ENCODE measurements at places on chromosomes 4 and X.

- no peak for DNase-seq
These were observed 492.9 kb downstream of the INPP4B start for GRCh38 chr4:142353149-142353738.

DNA sequence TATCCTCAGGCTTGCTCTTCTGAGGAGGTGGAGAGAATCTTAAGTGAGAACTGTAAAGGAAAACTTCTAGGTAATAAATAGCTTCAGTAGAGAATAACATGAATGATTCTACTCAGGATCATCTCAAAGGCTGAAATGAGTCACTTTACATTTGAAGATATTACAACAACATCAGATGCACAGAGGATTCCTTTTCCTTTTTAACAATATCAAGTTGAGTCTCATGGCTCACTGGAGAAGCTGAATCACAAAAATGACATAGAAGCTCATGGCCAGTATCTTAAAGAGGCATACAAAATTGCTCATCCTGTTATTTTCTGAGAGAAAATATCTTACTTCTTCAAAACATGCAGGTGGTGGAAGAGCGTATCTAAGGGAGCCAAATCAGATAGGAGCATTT lies 72.5 kb upstream of the EMCN start:
- DNase-seq, result no peak

- no peak for DNase-seq
These were observed 5.0 kb upstream of the SDAD1 start for GRCh38 chr4:75995727-75996126.

GRCh38 chr4:145011636-145012035 lies 86.4 kb downstream of the ANAPC10 start:
- no peak for DNase-seq

GRCh38 chr4:75714011-75714410 lies 10.4 kb upstream of the USO1 start:
- no peak for DNase-seq

DNA sequence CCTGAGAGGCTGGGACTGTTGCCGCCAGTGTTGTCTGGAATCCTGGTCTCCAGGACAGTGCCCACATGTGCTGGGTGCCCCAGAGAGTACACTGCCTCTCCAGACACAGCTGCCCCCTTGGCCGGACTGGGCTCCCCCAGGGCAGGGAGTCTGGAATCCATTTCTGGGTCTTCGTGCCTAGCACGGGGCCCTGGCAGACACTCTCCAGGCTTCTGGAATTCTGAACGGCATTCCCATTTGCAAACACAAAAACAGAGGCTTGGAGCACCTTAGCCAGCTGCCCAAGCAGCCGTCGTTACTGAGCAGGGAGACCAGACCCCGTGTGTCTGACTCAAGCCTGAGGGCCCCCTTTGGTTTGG lies 20.8 kb downstream of the HMX1 start:
- no peak for DNase-seq

DNA sequence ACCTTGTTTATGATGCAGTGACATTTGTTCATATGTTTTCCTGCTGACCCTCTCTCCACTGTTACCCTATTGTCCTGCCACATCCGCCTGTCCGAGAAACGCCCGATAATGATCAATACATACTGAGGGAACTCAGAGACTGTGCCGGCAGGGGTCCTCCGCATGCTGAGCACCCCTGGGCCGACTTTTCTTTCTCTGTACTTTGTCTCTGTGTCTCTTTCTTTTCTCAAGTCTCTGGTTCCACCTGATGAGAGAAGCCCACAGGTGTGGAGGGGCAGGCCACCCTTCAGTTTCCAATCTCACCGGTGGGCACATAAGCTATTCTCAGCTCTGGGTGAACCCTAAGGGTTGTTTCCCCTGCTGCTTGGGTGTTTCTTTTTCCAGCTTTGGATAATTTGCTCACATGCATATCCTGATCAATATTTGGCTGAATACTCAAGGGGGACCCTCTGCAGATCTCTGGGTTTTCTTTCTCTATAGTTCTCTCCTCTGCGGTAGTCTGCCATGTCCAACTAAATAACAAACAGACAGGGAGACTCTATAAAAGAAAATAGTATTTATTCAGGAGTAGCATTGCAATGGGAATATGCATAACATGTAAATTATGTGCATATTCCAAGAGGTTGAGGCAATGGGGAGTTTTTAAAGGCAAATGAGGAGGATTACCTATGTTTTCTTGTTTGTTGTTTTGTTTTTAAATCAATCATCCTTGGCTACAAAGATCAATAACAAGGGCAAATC lies 97.2 kb downstream of the CEP44 start:
- DNase-seq, result no peak

DNA sequence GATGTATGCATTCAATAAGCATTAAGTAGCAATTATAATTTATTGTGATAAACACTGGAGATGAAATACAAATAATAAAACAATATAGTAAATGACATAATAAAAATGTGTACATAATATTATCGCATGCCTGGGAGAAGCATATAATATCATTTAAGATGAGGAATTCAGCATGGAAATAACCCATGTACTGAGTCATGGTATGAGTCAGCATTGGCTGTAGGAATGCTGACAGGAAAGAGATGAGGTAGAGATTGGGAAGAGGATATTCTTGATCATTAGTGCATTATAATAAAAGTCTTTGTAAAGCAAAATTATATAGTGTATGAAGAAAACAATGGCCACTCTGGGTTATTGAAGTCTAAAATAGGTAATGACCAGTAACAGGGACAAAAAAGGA lies 82.8 kb downstream of the MAGEB10 start:
- DNase-seq, result no peak

GRCh38 chr4:39044956-39045826 lies 13.0 kb upstream of the TMEM156 start:
- no peak for DNase-seq

GRCh38 chr4:44661940-44662622 lies 10.7 kb upstream of the YIPF7 start:
- DNase-seq, result no peak

DNA sequence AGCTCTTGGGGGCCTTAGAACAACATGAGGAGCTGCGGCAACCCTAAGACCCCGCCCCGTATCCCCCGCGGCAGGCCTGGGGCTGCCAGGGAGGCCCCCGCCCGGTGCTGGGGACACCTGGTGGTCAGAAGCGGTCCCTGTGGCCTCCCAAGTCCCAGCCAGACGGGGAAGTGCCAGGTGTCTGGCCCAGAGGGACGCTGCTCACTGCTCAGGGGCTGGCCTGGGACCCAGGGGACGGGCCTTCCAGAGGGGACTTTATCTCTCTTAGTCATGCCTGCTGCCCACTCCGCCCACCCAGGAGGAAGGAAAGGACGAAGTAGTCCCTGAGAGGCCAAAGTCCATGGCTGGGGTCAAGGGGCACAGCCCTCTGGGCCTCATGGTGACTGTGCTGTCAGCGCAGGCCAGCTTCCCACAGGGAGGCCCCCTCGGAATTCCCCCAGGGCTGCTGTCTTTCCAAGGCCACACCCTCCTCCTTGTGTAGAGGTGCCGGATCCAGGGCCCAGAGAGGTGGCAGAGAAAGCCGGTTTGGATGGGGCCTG lies 31.0 kb upstream of the HTRA3 start:
- no peak for DNase-seq

DNA sequence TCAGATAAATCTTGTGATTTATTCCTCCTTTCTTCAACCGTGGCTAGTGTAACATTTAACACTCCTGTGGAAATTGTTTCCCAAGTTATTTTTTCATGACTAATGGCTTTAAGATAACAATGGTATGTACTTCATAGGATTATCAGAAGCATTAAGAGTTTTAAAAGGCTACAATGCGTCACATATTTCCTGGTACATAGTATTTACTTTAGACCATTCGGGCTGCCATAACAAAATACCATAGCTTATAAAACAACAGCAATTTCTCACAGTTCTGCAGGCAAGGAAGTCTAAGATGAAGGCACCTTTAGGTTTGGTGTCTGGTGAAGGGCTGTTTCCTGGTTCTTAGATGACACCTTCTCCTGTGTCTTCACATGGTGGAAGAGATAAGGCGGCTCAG lies 158.6 kb downstream of the PAPSS1 start:
- no peak for DNase-seq

GRCh38 chrX:127877318-127877717 lies 174.9 kb downstream of the ACTRT1 start:
- DNase-seq, result no peak

- no peak for DNase-seq
These were observed 24.6 kb downstream of the GPAT3 start for GRCh38 chr4:83560523-83560922.

DNA sequence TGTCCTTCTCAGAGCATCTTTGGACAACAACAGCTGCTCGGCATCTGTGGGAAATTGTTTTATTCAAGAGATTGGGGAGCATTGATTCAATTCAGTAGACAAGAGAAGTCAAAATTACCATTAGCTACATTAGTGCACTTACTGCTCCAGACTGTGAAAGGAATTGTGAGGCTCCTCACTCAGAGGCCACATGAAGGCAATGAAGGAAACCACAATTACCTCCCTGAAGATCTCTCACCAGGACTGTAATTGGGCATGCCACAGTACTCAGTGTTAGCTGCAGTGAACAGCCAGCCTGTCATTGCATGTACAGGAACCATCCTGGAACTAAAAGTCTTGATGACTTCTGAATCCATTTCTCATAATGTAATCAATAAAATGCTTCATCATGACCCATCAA lies 144.8 kb downstream of the PPA2 start:
- no peak for DNase-seq

GRCh38 chrX:30150196-30150895 lies 65.0 kb upstream of the MAGEB2 start:
- no peak for DNase-seq

DNA sequence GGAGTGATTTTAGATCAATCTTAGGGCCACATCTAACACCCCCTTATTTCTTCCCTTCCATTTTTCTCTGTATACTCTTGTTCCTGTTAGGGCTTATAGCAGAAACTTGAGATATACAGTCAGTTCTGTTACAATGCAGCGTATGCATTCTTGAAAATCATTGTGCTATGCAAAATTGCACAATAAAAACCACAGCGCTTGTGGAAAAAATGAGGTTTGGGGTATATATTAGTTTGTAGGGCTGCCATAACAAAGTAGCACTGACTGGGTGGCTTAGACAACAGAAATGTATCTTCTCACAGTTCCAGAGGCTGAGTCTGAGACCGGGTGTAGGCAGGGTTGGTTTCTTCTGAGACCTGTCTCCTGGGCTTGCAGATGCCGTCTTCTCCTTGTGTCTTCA lies 59.0 kb downstream of the WWC2 start:
- no peak for DNase-seq

GRCh38 chrX:151336809-151337208 lies 60.2 kb upstream of the VMA21 start:
- no peak for DNase-seq

DNA sequence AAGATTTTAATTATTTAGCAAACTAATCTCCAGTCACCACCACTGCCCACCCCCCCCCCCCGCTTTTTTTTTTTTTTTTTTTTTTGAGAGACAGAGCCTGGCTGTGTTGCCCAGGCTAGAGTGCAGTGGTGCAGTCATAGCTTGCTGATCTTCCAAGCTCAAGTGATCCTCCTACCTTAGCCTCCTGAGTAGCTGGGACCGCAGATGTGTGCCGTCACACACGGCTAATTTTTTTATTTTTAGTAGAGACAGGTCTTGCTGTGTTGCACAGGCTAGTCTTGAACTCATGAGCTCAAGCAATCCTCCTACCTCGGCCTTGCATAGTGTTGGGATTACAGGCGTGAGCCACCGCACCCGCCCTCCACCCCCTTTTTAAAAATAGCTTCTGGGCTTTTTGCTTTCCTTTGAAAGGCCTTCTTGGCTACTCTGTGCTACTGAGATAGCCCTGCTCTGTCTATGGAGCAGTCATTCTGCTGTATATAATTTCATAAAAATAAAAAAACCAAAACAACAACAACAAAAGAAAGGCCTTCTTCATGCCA lies 18.7 kb downstream of the TXLNG start:
- DNase-seq, result no peak

DNA sequence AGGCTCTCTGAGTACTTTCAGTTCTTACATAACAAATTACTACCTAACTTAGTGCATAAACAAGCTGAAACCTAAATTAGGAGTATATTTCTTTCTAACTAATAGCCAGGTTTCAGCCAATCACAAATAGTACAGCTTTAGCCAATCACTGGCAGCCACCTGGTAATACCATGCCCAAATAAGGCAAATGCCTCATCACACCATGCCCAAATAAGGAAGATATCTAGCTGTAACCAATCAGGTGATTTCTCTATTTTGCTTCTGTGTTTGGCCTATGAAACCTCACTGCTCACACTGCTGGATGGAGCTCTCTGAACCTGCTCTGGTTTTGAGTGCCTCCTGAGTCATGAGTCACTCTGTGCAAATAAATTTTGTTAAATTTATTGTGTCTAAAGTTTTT lies 113.5 kb downstream of the DDIT4L start:
- no peak for DNase-seq

DNA sequence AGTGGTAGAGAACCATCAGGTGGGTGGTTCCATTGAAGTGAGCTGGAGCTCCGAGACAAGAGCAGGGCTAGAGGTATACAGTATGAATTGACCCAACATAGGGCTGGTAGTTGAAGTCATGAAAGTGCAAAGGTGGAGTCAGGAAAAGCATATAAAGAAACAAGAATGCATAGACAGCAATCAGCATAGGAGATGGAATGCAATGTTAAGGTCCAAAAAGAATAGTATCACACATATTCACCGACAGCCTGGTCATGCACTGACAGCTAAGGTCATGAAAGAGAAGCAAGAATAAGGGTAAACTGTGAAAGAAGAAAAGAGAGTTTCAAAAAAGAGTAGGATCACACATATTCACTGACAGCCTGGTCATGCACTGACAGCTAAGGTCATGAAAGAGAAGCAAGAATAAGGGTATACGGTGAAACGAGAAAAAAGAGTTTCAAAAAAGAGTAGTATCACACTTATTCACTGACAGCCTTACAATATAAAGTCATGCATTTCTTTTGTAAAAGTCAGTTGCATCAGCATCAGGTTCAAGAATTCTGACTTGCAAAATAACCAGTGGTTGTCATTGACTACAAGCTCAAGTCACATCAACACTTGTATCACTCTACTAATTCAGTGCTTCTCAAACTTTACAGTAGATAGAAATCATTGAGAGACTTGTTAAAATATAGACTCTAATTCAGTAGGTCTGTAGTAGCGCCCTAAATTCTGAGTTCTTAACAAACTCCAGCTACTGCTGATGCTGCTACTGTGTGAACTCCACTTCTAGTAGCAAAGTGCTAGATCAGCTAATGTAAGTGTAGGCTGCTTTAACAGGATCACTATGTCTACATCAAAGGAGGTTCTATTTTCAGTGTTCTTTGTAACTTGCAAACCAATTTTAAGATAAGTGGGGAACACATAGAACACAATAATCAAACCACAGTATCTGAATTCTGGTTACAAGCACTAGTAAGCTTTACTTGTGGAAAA lies 221.9 kb downstream of the PDGFC start:
- no peak for DNase-seq

- DNase-seq, result no peak
These were observed 220.3 kb upstream of the BCOR start for GRCh38 chrX:40318076-40318475.

- DNase-seq, result no peak
These were observed 9.7 kb upstream of the SH3KBP1 start for GRCh38 chrX:19897091-19897490.

- DNase-seq, result no peak
These were observed 7.6 kb downstream of the SORCS2 start for GRCh38 chr4:7199771-7200441.

GRCh38 chr4:56786955-56787354 lies 34.5 kb downstream of the SPINK2 start:
- DNase-seq, result no peak

- DNase-seq, result no peak
These were observed 10.8 kb upstream of the GAGE10 start for GRCh38 chrX:49292400-49293362.

GRCh38 chrX:144293229-144293628 lies 409.4 kb downstream of the UBE2NL start:
- DNase-seq, result no peak

Measured in stimulated activated CD4-positive, alpha-beta T cell treated with anti-CD3 and anti-CD28 coated beads, Interleukin-12 subunit alpha, Interleukin-12 subunit beta, amount 100 ng/mL, for 4 hours (primary cell).